ENCODE measurements at places on chromosomes 16 and 17.

DNA sequence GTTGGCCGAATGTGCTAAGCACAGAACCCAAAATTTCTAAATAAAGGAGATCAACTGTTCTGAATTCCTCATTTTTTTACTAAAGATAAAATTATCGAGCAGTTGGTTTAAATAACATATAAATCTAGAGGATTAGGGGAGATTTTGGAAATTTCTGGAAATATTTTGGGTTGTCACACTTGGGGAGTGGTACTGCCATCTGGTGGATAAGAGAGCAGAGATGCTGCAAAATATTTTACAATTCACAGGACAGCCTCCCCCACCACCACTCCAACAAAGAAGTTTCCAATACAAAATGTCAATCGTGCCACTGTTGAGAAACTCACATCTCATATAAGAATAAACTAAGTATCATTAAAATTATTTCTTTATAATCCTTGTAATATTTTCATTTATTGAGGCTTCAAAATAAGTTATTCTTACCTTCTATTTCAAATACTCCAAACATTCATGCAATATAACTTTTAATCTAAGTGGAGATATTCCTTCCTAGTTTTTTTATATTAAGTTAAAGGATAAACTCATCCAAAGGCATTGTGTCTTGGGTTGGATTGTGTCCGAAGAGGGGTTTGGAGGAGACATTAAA, 17.0 kb upstream of the ABCA8 start:
- no peak for DNase-seq

DNA sequence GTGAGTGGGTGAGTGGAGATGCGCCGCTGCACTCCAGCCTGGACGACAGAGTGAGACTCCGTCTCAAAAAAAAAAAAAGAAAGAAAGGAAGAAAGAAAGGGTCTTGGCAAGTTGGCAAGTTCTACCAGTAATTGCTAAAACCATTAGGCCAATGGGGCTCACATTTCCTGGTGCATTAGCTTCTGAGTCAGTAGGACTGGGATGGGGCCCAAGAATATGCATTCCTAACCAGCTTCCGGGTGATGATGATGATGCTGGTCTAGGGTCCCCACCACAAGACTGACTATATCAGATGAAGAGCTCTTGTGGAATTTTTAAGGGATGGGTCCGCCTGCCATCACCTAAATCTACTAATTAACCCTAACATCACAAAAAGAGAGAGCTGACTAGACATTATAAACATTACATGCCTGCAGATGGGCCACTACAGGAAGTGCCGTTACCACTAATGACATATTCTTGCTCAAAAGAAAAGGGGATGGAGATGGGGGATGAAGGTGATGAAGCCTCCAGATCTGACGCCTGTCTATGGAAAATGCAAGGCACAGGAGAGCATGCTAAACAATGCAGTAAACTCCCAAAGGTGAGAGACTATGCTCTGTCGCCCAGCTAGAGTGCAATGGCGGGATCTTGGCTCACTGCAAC, 13.1 kb downstream of the MYH11 start:
- no peak for DNase-seq

DNA sequence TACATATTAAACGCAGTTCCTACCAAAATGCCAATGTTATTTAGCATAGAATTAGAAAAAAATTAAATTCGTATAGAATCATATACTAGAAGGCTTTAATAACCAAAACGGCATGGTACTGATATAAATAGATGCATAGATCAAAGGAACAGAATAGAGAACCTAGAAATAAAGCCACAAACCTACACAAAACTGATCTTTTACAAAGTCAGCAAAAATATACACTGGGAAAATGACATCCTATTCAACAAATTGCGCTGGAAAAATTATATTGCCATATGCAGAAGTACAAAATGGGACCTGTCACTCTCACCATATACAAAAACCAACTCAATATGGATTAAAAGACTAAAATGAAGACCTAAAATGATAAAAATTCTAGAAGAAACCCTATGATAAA, 1882.6 kb downstream of the TP53TG3F start:
- DNase-seq = no peak

GRCh38 chr16:24119807-24120206, 136.3 kb upstream of the CACNG3 start:
- DNase-seq = no peak

- DNase-seq = no peak
Measured at GRCh38 chr17:45675012-45675411, 109.1 kb upstream of the CRHR1 start.

GRCh38 chr17:50967795-50968194, 101.6 kb upstream of the TOB1 start:
- no peak for DNase-seq

DNA sequence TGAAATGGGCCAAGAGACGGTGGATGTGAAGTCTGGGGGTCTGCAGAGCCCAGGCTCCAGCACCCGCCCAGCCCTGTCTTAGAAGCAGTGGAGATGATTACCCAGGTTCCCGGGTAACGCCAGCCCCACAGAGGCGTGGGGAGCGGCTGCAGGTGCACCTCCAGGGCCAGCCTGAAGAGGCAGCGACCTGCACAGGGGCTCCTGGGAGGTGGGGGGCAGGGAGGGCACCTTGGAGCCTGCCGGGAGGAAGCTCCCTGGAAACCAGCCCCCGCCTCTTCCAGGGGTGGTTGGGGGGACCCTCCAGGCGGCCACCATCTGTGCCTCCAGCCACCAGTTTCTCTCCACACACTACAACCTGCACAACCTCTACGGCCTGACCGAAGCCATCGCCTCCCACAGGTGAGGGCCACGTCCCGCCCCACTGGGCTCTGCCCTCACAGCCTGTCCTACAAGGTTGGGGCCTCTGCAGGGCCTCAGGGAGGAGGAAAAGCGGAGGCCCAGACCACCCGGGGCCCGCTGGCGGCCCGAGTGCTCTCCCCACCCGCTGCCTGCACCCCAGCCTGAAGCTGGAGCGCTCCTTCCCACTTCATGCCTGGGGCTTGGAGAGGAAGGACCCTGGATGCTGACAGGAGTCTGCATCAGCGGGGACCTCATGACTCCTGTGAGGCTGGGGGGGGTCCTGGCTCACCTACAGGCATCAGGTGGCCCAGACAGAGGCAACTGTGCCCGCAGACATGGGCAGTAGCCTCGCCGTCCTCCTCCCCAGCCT, 10.5 kb downstream of the GAA start:
- DNase-seq = no peak

- DNase-seq = no peak
Measured at GRCh38 chr16:11429823-11430222, 84.6 kb downstream of the RMI2 start.

- DNase-seq = no peak
Measured at GRCh38 chr16:3652373-3653195, 1.9 kb upstream of the DNASE1 start.

GRCh38 chr16:15866451-15866850, 9.6 kb upstream of the MYH11 start:
- no peak for DNase-seq

- no peak for DNase-seq
Measured at GRCh38 chr17:7220593-7221277, 997 bp downstream of the ACADVL start.

- no peak for DNase-seq
Measured at GRCh38 chr17:47190243-47190642, 1.1 kb upstream of the CDC27 start.

GRCh38 chr16:76038097-76038496, 239.1 kb upstream of the CNTNAP4 start:
- DNase-seq = no peak

- no peak for DNase-seq
Measured at GRCh38 chr16:29029168-29029994, 44.5 kb downstream of the LAT start.

DNA sequence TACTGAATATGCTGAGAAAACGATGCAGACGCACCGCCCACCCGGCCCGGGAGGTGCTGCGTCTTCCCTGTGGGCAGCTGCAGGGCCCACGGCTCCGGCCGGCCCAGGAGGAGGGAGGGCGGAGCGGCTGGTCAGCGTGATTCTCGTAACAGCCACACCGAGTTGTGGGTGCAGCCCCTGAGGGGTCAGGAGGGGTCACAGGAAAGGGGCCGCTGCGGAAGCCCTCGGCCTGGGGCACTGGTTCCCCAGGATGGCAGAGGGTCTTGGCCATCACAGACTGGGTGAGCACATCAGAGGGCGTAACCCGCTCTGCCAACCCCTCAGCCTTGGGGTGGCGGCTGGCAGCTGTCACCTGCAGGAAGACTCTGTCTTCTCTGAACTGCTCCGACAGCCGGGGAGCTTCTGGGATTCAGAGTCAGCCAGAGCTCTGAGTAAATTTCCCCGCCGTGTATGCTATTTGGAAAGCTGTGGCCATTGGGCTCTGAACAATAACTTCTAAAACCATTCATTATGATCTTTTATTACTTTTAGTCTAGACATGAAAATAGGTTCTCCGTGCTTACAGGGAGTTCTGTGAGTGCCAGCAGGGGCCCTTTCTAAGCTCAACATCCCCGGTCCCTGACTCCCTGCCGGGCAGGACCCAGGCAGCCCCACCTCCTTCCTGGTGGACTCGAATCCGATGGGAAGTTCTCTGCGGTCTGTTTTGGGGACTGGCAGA, 87.4 kb upstream of the CHMP6 start:
- DNase-seq = no peak

GRCh38 chr16:84786605-84787262, 33.1 kb upstream of the CRISPLD2 start:
- no peak for DNase-seq

- no peak for DNase-seq
Measured at GRCh38 chr17:80986816-80987475, 4.7 kb upstream of the CHMP6 start.

- DNase-seq = peak; percentile 44
Measured at GRCh38 chr16:21101631-21102420, 48.8 kb downstream of the DNAH3 start.

- DNase-seq = no peak
Measured at GRCh38 chr17:39643271-39643670, 6.3 kb downstream of the STARD3 start.

- DNase-seq = no peak
Measured at GRCh38 chr17:80760511-80760911, 215.9 kb downstream of the RPTOR start.

GRCh38 chr16:19733551-19733950, 15.5 kb downstream of the IQCK start:
- DNase-seq = no peak

GRCh38 chr16:31382485-31383161, 10.5 kb upstream of the ITGAD start:
- no peak for DNase-seq

DNA sequence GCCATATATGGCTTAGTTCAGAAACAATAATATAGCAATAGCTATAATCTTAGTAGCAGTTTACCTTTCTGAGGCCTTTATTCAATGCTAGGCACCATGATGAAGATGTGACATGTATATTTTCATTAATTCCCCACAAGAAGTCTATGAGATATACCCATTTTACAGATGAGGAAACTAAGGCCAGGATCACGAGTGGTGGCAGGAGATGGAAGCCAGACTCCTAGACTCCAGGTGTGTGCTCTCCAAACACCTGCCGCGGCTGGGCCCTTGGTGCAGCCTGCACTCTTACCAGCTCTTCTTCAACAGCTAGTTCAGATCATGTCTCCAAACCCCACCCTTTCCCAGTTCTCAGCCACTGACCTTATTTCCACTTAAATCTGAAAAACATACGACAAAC, 15.2 kb downstream of the NXPH3 start:
- no peak for DNase-seq

DNA sequence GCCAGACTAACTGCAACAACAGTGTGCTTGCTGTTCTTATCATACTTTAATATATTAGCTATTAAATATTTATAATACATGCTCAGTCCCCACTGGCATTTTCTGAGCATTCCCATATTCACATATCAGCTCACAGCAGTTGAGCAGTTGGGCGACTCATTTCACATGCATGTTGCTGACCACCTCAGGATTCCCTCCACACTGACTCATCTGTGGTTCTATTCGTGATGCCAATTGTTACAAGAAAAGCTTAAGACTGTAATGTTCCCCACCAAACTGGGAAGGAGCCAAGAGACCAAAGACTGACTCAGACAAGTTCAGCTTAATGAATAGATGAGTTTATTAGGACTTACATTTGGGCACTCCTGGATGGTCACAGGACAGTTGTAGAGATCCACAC, 100.3 kb upstream of the KIF2B start:
- no peak for DNase-seq

DNA sequence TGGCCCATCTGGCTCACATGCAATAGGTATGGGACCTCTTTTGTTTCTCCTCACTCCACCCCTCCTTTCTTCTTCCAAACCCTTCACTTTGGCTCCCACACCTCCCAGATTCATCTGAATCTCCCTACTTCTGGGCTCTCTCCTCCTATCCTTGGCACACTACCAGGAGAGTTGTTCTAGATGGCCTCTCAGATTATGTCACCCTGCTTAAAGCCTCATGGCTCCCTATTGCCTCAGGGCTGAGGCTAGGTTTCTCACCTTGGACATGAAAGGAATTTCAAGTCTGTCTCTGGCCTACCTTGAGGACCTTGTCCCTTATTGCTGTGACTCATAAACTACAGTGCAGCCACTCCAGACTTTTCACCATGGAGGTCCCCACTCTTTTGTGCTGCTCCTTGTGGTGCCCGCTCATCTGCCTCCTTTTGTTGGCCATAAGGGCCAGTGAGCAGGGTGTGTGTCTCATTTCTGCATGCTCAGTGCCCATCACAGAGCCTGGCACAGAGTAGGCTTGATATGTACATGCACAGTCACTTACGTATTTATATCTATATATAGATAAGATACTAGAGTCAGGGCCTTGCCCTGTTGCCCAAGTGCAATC, 1.0 kb upstream of the MFAP4 start:
- no peak for DNase-seq

DNA sequence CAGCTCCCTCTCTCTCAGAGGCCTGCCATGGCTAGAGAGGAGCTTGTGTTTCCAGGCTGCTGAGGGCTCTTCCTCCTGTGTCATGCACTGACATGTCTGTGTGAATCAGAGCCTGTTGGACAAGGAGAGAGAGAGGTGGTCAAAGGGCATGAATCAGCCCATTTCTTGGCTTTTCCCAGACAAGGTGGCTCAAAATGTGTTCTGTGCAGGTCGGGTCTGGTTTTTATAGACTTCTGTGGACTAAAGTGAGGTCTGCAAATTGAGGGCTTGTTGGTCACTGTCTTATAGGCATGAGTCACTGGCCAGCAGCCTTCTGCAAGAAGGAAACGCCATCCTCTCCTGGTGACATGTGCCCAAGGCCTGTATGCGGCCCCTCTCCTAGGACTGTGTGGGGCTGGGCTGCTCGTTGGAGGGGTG, 97.9 kb downstream of the FOXL1 start:
- no peak for DNase-seq

DNA sequence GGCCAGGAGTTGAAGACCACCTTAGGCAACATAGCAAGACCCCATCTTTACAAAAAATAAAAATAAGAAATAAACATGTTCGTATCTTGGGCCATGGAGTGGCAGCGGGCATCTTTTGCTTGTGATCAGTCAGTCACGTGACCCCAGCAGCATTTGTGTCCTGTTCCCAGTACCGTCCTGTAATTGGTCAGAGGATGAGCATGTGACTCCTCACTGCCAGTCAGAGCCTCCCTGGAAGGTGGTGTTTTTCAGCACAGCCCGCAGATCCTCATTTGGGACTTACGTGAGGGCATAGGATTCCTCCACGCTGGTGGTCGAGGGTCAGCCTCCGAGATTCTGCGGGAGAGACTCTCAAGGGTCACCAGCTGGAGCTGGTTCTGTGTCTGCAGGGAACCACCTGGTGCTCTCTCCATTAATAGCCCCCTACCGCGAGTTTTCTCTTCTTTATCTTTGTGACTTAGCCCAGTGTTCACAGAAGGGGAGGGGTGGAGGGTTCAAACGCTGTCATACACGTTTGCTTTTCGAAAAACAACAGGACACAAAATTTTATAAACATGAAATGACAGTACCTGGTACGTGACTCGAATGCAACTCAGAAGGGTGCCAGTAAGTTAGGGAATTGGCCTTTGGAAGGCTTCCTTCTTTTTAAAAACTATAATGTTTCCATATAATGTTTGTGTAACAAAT, 17.2 kb downstream of the MRC2 start:
- DNase-seq = no peak
